ENCODE measurements at places on chromosomes 7 and 10.

DNA sequence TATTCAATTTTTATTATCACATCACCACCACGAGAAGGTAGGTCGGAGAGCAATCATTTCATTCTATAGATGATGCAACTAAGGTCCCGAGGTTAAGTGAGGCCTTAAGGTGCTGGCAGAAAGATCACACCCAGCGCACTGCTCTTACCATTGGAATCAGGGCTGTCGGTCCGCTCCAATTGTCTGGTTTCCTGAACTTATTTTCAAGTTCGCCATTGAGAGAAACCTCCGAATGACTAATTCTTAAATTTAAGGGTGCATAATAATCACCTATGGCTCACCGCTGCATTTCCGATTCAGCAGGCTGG, 625 bp upstream of the GSTO2 start:
- no peak for DNase-seq

DNA sequence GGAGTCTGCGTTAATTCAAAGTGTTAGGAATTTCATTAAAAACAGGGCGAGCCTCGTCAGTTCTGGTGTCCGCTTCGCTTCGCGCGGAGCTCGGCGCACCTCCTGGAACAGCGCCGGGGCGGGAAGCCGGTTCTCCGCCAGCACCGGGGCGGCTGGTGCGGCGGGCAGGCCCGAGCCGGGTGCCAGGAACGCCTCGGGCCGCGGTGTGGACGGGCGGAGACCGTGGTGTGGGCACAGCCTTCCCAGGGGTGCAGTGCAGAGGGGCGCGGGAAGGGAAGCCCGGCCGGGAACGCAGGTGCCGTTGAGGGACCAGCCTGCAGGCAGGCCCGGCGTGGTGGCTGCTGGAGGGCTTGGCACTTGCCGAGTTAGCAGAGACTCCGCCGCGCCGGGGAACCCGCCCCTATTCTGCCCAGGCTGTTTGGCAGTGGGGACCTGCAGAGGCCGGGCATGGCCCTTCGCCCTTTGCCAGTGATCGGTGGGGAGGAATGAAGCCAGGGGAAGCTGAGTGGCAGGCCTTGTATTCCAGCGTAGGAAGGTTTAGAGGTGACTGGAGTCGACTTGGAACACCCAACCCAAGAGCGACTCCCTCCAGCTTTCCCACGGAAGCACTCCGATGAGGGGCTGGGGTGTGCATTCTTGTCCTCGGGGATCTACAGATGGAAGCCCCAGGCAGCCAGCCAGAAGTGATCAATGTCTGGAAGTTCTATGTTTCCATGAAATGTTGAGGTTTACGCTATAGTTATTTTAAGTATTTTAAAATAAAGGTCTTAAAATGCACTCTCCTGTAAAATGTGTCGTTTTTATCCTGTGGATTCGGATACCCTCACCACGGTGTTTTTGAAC, 945 bp upstream of the RHEB start:
- DNase-seq, result peak; percentile 24

DNA sequence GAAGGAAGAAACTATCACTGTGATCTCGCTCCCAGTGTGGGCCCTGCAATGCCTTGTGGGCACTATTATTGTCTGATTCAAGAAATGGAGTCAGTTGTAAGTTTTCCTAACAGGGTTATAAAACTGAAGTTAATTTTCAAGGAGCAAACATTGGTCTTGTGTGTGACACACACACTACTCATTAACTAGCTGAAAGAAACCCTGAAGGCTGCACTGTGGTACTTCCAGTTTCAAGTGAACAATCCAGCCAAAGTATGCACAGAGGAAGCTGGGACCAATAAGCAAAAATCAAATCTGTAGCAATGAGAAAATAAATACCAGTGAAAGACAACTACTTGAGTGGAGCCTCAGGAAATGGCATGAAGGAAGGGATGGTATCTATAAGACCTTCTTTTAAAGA, 506.6 kb upstream of the POT1 start:
- DNase-seq, result no peak

GRCh38 chr7:85074-85882, 107.1 kb upstream of the FAM20C start:
- DNase-seq, result no peak
